ENCODE measurements at places on chromosomes 5 and 9. TPM values are rescaled to one million over a fixed set of nuclear protein-coding genes. Genes with fewer than 3 reads are reported as not detected.

The RASEF gene
- polyA plus RNA-seq, result 6.3 TPM

DNA sequence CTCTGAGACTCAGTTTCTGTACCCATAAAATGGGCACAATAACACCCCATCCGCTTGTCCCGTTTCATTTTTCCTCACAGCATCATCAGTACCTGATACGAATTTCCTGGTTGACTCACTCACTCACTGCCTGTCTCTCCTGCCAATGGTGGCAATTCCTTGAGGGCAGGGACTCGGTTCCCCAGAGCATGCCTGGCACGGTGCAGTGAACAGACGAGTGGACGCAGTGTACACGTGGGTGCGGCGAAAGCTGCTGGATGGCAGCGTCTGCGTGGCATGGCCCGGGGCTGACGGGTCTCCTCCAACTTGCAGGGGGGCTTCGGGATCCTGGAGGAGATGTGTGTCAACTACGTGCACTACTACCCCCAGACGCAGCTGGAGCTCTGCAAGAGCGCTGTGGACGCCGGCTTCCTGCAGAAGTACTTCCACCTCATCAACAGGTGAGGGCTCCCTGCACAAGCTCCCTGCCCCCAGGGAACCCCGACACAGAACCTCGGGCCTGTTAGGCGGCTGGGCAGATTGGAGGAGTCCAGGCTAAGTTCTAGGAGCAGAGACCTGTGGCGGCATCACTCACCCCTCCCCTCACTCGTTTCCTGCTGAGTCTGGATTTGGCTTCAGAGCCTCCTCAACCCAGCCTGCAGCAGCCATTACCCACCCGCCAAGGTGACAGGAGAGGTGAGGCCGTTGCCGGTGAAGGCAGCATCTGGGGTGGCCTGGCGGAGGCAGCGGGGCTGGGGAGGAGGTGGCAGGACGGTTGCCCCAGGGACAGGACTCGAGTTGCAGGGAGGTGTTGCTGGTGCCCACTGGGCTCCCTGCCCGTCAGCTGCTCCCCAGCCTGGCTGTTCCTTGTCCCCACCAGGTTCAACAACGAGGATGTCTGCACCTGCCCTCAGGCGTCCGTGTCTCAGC lies 20.3 kb downstream of the DBH start:
- no peak for DNase-seq

- no peak for DNase-seq
These were observed 131.9 kb downstream of the KCNIP1 start for GRCh38 chr5:170635706-170636105.

DNA sequence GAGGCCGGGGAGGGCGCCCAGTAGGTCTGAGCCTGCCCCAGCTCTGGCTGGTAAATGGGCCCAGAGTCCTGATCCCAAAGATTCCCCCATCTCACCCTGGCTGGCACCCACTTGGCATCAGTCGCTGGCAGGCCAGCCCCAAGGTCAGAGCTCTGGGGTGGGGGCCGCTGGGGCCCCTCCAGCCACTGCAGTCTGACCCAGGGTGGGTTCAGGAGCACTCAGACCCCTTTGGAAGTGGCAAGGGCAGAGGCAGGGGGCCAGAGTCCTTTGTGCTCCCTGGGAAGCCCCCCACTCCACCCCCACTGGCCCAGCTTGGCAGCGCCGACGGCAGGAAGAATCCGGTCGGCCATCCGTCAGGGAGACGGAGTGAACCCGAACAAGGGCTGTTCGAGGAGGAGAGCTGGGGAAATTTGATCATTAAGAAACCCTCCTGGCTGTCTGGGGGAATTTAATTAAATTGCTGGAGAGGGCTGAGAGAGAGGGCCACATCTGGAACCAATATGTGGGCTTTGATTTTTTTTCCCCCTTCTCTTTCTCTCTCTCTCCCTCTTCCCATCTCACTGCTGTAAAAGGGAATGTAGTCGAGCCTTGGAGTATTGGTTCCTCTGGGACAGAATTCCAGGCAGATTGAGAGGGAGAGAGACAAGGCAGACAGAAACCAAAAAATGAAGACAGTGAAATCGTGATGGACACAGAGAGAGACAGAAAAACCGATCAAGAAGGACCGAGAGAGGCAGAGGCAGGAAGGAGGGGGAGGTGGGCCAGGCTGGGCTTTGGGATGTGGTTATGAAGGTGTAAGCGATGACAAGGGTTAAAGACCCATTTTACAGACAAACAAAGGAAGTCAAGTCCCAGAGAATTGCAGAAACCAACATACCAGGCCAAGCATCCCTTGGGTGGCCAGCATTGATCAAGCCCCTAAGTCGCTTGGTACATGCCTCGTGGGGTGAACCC lies 8.1 kb upstream of the ASB6 start:
- DNase-seq, result no peak

The BARHL1 gene
- polyA plus RNA-seq, result not detected

GRCh38 chr9:122122903-122123632 lies 30.0 kb upstream of the TTLL11 start:
- DNase-seq, result peak; percentile 43

- no peak for DNase-seq
These were observed 509.1 kb downstream of the RASEF start for GRCh38 chr9:82553654-82554366.

DNA sequence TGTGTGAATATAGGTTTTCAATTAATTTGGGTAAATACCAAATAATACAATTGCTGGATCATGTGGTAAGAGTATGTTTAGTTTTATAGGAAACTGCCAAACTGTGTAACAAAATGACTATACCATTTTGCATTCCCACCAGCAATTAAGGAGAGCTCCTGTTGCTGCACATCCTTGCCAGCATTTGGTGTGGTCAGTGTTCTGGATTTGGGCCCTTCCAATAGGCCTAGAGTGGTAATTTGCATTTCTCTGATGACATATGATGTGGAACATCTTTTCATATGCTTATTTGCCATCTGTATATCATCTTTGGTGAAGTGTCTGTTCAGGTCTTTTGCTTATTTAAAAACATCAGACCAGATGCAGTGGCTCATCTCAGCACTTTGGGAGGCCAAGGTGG lies 11.6 kb upstream of the RFK start:
- DNase-seq, result no peak

GRCh38 chr5:20109326-20109725 lies 121.3 kb upstream of the CDH18 start:
- no peak for DNase-seq

The FAM169A gene
- 22.9 TPM for polyA plus RNA-seq

The CTSV gene
- 26.1 TPM for polyA plus RNA-seq

DNA sequence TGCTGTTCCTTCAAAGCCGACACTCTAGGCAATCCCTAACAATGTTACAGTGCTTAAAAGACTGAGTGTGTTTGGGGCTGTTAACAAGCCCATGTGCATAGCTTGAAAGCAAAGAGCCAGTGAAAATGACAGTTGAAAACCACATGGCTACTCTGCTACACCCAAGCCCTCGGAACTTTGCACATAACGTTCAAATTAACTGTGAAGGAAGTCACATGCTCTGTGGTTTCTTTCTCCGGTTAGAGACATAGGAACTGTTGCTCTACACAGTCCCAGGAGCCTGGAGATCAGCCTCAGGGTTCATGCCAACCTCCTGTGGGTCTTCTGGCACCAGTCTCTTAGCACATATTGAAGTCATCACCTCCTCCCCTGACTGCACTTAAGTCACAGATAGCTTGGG lies 51.1 kb downstream of the C9orf152 start:
- DNase-seq, result no peak

- DNase-seq, result no peak
These were observed 3.4 kb upstream of the IRX4 start for GRCh38 chr5:1885868-1886845.

- no peak for DNase-seq
These were observed 76.9 kb upstream of the NFIL3 start for GRCh38 chr9:91500509-91501014.

The TSSK1B gene
- 0.08 TPM for polyA plus RNA-seq

The FXN gene
- 18.8 TPM for polyA plus RNA-seq

DNA sequence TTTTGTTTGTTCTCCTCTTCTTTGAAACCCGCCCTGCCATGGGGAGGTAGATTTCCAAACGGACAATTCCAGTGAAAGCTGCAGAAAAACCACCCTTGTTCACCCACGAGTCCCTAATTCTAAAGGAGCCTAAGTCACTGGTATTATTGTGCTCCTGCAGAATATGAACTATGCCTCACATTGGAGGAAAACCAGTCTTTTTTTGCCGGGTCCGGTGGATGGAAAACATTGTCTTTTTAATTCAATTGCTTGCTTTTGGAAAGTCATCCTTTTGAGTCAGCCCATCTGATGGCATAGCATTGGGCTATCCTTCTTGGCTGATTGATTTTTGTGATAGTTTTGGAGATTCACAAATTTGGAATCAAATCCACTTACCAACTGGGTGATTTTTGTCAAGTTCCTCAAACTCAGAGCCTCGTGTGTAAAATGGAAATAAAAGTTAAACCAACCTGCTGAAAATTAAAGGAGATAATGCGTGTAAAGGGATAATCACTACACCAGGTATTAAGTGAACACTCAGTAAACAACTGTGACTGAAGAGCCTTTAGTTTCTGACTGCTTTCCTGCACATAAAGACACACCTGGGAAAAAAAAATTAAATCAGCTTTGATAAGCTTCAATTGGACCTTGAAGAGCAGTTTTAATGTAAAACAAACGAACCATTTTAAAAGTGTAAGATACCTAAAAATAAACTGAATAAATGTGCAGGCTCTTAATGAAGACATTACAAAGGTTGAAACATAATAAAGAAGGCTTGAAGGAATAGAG lies 780 bp upstream of the CCNJL start:
- DNase-seq, result no peak

GRCh38 chr5:173385832-173386360 lies 57.7 kb upstream of the STC2 start:
- no peak for DNase-seq

GRCh38 chr9:100379862-100380261 lies 27.1 kb upstream of the TEX10 start:
- no peak for DNase-seq

DNA sequence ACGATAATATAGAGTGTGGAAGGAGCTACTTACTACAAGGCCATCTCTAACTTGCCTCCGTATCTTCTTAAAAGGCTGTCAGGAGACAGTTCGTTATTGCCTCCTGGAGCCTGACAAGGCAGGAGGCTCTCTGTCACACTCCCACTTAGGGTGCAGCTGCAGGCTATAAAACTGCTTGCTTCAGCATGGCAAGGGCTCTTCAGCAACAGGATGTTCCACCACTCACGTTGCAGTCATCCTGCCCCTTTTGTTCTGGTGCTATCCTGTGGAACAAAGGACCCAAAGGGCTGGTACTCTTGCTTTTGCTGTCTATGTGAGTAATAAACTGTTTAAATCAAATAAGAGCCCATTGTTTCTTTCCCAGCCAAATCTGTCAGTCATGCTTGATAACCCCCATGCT lies 508.9 kb downstream of the NTRK2 start:
- DNase-seq, result peak; percentile 23

The ISOC1 gene
- 42.3 TPM for polyA plus RNA-seq
